ENCODE measurements at places on chromosomes 1 and 21.

DNA sequence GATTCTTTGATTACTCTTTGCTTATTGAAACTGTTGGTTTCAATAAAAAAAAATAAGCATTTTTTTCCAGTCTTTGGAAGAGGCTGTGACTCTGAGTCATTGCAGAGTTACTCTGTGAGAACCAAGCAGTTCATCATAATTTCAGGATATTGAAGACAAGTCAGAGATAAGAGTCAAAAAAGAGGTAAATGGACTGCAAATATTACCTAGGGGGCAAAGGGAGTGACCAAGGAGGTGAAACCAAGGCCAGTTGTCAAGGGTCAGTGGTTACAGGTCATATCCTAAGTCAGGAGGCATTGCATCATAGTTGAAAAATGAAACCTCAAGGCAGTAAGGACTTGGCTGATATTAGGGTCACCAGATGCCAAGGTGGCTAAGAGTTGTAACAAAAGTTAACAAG is 597.1 kb upstream of the USP24 start:
- no peak for DNase-seq

- no peak for DNase-seq
These were observed 86.5 kb upstream of the WARS2 start for GRCh38 chr1:119226913-119227312.

DNA sequence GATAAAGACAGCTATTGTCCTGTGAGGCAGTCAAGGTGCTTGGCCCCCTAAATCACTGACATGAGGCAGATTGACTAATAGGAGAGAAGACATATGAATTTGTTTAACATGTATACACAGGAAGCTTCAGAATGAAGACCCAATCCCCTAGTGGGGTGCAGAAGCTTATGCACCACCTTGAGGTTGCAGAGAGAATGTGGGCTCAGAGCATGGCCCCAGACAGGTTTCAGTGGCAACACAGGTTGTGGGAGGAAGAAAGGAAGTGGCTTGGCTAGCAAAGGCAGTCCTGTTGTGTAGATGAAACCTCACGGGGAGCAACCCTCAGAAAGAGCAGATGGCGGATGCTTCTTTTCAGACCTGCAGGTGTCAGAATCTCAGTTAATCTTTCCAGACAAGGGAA is 37.0 kb upstream of the PARP1 start:
- DNase-seq: peak; percentile 75

GRCh38 chr1:214588963-214589597 is 13.9 kb upstream of the CENPF start:
- no peak for DNase-seq

DNA sequence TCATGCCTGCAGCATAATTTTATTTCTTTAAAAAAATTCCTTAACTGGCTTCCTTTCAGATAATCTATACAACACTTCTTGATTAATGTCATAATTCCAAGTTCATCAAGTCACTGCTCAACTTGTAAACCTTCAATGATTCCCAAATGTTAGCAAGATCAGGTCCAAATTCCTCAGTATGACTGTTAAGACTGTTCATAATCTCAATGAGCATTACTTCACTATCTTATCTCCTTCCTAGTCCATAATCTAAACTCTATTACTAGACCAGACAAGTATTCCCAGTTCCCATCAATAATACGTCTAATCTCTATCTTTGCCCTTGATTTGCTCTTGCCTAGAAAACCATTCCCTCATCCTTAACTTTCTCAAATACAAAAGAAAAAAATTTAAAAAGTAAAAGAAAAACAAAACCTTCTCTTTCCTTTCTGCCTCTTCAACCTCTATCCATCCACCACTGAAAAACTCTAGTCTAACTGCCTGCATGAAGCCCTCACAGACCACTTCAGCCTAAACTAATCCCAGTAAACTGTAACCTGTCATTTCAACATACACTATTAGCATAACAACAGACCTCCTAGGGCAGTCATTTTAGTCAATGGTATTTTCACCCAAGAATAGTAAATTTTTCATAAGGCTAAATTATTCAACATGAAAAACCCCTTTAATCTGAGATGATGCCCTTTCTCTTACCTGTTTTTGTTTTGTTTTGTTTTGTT is 15.5 kb downstream of the LUZP1 start:
- no peak for DNase-seq

DNA sequence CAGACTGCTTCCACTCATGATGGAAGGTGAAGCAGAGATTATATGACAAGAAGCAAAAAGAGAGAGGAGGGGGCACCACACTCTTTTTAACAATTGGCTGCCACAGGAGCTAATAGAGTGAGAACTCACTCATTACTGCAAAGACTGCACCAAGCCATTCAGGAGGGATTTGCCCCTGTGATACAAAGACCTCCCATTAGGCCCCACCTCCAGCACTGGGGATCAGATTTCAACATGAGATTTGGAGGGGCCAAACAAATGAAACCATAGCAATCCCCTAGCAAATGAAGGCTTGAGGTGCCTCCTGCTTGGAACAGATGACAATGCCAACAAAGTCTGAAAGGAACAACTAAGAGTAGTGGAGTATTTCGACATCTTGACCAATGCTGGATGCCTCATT is 122.5 kb upstream of the COA6 start:
- no peak for DNase-seq

DNA sequence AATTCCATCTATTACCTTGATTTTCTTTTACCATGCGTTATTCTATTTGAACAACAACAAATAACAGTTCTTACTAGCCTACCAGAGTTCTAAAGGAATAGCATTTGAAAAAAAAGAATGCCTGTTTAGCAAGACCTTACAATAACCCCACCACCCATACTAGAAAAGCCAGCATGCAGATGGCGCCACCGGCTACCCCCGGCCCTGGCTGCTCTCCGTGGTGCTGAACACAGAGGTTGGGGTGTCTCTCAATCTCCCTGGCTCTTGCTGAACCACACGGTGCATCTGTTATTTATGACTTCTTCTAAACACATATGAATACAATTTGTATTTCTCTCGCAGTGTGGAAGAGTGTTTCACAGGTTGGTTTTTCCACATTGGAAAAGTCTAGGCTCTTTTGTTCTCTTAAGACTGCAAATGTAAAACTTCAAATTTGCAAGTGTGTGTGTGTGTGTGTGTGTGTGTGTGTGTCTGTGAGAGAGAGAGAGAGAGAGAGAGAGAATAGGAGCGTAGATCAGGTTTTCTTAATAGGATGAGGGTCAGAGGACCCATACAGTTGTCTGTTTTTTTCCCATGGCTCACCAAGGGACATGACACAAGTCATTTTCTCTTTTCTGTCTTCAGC is 13.6 kb downstream of the GRIK3 start:
- no peak for DNase-seq

GRCh38 chr1:113394043-113394862 is 3.9 kb downstream of the MAGI3 start:
- DNase-seq: no peak

DNA sequence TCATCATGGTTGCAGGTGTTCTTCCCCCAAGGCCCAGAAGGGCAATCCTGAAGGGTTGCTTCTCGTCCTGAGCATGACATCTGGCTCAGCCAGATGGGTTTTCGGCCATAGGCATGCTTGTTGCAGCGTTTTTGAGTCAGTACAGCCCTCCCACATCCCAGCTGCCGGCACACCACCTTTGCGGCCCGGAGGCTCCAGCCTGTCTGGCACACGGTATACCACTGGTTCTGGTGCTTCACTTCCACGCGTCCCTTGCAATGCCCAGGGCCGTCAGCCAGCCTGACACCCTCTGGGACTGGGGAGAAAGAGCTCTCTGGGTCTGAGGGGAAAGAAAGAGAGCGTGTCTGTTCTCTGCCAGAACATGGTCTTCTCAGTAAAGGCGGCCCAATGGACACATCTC is 7.2 kb downstream of the CD5L start:
- DNase-seq: no peak

DNA sequence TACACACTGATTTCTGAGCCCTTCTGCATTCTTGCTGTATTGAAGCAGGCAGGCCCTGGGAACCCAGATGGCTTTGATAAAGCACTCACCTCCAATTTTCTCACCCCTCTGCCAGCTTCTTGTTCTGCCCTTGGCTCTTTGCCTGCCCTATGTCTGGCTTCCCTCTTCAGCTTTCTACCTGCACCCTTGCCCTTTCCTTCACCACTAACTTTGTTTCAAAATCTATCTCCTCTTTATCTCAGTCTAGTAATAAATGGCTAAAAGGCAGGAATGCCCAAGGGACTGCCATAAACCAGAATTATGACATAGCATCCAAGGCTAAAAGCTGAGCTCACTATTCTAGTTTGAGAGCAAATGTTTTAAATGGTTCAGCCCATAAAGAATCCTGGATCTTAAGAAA is 178.7 kb downstream of the TNR start:
- DNase-seq: no peak

- DNase-seq: no peak
These were observed 5.9 kb upstream of the CTRC start for GRCh38 chr1:15432324-15432723.

GRCh38 chr1:95503278-95504030 is 269.4 kb downstream of the RWDD3 start:
- DNase-seq: no peak

DNA sequence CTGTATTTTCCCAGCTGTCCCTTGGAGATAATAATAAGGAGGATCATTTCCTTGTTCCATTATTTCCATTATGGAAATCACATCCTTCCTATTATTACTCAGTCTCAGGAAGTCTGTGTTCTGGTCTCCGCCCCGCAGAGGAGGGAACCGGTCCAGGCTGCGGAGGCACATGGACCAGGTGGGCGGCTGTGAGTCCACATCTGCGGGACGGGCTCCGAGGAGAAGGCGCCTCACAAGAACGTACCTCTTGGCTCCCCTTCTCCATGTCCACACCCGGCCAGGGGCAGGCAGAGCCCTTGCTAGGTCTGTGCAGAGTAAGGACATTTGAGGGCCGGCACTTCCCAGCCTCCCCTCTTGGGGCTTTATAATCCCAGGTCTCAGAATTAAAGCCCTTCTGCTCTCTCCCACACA is 14.6 kb downstream of the RAB7B start:
- no peak for DNase-seq

- DNase-seq: no peak
These were observed 67.5 kb upstream of the CD1D start for GRCh38 chr1:158112994-158113758.

- no peak for DNase-seq
These were observed 7.6 kb downstream of the CAPN9 start for GRCh38 chr1:230754796-230755195.

GRCh38 chr21:36338975-36339374 is 19.0 kb downstream of the MORC3 start:
- no peak for DNase-seq

GRCh38 chr1:44689447-44689765 is 14.9 kb downstream of the ARMH1 start:
- DNase-seq: no peak

Measured in central memory CD4-positive, alpha-beta T cell (primary cell).